ENCODE measurements at places on chromosomes 12 and 14.

DNA sequence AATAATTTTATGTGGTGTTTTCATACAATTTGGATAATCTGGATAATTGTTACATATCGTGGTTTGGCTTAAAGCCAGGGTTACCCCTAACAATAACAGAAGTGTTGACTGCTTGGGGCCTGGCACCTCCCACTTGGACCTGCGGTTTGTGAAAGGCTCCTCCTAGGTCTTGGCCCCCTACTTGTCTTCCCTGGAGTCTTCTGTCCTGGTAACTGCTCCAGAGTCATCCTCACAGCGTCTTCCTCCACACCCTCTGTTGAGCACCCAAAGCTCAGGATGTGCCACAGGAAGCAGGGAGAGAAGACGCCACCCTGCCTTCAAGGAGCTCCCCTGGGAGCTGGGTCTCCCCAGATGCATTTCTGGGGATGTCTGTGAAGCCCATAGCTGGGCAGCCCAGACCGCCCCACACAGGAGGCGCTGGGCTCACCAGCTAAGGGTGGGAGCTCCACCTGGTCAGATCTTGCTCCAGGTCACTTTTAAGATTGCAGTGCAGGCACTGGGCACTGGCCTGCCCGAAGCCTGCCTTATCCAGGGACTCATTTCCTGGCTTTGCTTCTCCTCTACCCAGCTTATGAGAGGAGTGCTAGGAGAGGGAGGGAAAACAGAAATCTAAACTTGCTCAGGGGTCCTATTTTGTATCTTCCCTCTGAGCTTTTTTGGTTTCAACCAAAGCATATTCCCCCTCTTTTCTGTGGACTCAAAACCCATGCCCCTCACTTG is 98.2 kb downstream of the ZFP36L1 start:
- DNase-seq = no peak

- DNase-seq = no peak
Observed at GRCh38 chr14:33986804-33987203, 35.9 kb upstream of the EGLN3 start.

DNA sequence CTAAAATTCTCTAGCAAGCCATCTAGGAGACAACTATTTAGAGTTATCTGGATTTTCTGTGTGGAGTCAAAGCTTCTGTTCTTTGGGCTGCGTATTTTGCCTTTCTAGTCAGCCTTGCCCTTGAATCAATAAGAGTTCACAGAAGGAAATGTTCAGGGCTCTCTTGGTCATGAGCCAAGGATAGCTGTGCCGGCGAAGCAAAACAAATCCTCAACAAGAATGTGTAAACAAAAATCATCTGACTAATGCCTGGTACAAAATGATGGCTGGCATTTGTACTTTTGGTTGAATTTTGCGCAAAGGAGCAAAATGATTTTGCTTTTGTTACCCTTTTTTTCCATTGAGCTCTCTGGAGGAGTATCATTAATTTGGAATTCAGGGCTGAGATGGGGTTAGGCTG is 171.1 kb downstream of the DACT1 start:
- no peak for DNase-seq

DNA sequence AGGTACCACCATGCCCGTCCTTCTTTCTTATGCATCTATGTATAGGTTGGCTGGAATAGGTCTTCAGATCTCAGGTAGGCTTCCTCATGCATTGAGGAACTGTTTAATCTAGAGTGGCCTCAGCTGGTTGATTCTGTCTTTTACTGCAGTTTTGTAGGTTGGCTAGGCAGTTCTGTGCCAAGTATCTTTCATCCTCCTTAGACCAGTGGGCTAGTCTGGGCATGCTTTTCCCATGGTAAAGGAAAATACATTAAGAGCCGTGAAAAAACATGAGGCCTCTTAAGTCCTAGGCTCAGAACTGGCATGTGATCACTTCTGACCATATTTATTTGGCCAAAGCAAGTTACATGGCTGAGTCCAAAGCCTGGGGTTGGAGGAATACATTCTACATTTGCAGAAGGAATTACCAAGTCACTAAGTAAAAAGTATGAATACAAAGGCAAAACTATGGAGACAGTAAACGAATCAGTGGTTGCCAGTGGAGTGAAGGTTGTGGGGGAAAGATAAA is 137.3 kb downstream of the WIF1 start:
- no peak for DNase-seq

Data from stimulated activated CD8-positive, alpha-beta memory T cell treated with anti-CD3 and anti-CD28 coated beads, Interleukin-2, amount 100 ng/mL, for 1 hour (primary cell).